ENCODE measurements at places on chromosomes 2 and 18.
A peak's percentile ranks its signal among the peaks of the same experiment; 100 is the strongest.

DNA sequence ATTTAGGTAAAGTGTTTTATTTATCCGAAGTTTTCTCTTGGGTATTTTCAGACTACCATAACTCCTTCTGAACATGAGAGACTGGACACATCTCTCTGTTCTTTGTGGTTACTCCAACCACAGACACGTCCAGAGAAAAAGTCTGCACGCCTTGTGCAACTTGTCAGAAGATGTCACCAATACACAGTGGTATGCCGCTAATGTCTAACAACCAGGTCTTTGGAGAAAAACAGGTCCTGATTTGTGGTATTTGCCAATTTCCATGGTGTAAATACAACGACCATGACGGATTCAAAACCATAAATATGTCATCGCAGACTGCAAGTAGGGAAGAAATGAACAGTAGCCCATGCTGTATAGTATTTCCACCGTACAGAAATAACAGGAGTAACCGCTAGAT, 620.6 kb upstream of the ID2 start:
- no peak for DNase-seq

DNA sequence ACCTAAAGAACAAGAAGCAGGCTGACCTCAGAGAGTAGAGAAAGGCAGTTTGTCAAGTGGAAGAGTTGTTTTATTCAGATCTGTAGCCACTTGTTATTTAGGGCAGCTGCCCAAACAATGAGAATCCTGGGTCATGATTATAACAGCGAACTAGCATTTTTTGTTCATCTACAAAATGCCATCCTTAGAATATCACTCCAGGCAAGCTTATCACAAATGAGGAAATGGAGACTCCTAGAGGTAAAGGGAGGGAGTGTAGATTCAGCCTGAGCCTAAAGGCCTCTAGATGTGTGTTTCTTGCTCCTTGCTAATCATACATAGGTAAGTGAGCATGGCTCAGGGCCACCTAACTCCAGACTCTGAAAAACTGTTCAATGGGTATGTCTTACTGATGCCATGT, 126.1 kb downstream of the HNMT start:
- DNase-seq, result no peak

- DNase-seq, result peak; percentile 46
Measured at GRCh38 chr2:191038241-191038725, 24.3 kb upstream of the STAT1 start.

DNA sequence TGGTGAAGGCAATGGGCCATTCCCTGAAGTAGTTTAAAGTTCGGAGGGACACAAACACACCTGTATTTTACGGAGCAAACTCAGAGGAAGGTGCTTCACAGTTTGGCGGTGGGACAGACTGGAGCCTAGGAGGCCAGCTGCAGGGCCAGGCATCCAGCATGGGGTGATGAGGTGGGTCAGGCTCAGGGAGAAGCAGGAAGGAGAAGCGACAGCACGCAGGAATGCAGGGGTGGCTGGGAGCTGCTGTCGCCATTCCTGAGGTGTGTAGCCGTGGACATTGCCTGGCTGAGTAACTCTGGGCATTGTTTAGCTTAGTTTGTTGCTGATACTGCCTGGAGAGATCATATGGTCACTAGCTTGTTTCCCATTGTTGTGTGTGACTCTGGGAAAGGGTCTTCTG, 35.8 kb upstream of the METTL21A start:
- no peak for DNase-seq

DNA sequence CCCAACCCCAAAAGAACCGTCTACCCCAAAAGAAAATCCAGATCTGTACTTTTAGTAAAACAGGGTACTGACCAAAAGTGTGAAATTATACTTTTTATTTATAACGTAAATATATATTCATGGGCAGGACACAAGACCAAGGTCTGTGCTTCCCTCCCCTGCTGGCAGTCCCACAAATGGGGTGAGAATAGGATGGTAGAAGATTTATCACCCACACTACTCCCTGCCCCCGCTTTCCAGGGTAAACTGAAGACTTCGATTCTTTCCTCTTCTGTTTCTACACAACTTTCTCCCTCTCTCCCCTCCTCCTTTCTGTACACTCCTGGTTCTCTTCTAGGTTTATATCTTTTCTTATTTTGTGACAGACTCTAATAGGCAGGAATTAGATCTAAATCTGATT, 79.7 kb downstream of the MDH1 start:
- DNase-seq, result no peak

DNA sequence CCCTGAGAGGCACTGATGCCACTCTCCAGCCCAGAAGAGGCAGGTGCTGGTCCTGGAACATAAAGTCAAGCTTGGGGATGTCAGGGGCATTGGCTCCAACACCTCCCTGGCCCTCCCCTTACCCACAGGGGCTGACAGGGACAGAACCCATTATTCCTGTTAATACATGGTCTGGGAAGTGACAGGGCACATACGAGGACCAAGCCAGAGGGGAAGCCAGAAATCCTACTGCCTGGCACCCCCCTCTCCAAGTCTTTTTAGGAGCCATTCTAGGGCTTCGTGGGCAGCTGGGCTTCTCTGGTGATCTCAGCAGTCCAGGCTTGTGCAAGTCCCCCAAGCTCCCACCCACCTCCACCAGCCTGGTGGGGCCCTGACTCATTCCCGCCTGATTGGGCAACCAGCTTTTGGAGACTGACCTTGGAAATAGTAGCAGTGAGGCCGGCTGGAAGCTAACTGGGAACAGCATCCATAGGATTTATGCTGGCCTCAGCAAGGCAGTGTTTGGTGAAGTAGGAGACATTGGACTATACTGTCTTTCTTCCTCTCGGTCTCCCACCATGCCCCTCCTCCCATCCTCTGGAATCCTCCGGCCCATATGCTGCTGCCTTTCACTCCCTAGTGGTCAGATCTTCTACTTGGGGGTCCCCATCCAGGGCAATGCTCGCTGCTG, 86.4 kb upstream of the HK2 start:
- no peak for DNase-seq

GRCh38 chr18:79729611-79730010, 50.0 kb downstream of the CTDP1 start:
- DNase-seq, result no peak

DNA sequence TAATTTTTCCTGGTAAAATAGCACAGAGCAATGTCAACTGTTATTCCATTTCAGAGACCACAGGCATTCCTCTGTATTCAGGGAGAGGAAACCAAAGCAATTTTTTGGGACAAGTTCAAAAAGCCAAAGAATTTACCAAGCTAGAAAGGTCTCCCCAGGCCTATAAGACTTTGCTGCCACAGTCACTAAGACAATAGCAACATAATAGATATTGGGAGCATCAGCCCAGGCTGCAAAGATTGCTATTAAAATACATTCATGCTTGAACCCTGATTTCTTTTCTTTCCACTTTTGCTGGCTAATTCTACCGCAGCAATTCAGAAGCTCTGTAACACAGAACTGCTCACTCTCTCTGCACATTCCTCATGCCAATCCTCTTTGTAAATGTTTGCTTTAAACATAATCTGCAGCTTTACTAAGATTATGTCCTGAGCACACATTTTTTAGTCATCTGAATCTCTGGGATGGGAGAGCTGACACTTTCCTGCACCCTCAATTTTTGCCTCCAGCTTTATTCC, 76.3 kb downstream of the CLHC1 start:
- DNase-seq, result no peak

DNA sequence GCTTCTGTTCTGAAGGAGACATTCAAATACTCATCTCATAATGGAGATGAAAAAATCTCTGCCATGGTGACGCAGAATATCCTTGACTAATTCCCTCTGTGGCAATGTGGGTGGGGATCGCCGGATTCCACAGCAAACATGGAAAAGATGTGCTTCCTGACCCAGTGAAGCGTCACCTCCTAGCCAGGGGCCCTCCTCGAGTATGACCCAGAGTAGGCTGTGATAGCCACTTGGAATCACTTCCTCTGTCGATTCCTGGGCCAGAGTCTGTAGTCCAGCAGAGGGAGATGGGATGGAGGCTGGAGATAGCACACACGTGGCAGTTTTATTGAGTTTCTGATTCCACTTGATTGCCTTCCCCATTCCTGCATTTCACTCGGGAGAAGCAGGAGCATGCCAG, 36.8 kb downstream of the DRC1 start:
- no peak for DNase-seq

GRCh38 chr2:144402251-144402650, 117.7 kb downstream of the ZEB2 start:
- DNase-seq, result no peak

- DNase-seq, result no peak
Measured at GRCh38 chr2:16691261-16691660, 25.6 kb upstream of the CYRIA start.

GRCh38 chr2:159084384-159085370, 116.2 kb downstream of the TANC1 start:
- no peak for DNase-seq

DNA sequence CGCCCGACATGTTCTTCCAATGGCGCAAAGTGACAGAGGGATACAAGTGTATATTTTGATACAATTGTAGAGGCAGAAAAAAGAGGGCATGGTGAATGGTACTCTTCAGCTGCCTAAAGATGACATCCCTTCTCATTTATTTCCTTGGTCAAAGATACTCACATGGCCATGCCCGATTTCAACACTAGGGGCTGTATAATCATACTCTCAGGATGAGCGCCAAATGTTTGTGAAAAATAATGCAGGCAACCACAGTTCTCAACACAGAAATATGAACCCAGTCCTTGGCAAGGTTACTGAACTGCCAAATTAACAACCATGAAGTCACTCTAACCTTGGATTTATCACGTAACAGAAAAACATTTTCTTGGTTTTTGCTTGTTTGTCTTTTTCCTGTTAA, 204.4 kb downstream of the CCDC102B start:
- no peak for DNase-seq

DNA sequence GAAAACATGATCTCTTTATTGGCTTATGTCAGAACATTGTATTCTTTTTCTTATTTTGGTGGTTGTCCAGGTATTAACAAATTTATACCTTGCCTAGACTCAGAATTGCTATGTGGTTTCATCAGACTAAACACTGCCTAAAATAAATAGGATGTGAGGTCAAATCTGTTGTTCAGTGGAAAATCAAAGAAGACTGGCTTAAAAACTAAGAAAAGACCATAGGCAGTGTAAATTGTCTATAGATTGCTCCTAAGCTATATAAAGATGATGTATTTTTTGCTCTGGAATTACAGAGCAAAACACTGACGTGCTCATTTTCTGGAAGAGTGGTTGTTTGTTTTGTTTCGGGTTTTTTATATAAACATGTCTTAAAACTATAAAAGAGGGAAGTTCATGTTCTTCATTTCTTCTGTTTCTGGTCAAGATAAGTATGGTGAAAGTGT, 266.0 kb downstream of the ALPK2 start:
- no peak for DNase-seq

GRCh38 chr2:120204022-120204405, 19.2 kb downstream of the TMEM185B start:
- DNase-seq, result no peak

DNA sequence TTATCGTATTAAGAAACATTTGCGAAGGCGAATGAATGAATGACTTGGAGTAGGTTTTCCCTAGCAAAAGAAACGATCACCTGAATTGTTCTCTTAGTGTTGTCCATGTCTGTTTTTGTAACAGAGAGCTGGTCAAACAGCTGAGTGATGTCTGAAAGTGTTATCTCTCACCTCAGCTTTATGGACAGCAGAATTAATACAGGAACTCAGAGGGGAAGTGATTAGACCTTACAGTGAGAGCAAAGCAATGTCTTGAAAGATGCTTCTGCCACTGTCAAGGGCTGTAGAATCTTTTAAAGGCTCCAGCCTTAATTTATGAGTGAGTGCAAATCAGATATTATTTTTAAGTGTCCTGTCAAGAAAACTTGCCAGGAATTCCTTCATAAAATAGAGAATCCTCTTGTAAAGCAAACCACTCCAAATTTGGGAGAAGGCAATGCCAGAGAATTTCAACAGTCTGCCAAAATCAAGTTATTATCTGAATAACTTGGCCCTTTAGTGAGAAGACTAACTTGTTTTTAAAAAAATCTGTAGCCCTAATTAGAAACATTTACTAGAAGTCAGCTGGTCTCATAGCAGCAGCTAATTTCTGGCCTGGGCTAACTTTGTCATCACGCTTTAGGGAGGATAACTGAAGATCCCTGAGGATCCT, 60.7 kb downstream of the CDC42EP3 start:
- DNase-seq, result no peak

DNA sequence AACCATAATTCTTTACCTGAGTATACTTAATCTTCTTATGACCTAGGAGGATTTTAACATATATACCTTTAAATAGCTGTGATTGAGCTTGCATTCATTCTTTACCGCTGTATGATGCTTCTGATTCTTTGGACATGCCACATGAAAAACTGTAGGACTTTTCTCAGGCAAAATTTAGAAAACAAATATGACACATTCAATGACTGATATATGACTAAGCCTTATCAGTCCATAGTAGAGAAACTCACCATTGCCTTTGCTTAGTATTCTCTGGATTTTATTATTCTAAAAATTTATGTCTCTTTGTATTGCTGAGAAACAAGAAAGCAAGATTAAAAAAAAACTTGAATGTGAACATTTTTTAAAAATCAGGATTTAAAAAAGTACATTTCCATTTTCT, 3.7 kb downstream of the FAM171B start:
- no peak for DNase-seq

- no peak for DNase-seq
Measured at GRCh38 chr2:239098288-239098970, 250.5 kb downstream of the TWIST2 start.

GRCh38 chr2:73104933-73105332, 7.8 kb downstream of the RAB11FIP5 start:
- DNase-seq, result no peak

DNA sequence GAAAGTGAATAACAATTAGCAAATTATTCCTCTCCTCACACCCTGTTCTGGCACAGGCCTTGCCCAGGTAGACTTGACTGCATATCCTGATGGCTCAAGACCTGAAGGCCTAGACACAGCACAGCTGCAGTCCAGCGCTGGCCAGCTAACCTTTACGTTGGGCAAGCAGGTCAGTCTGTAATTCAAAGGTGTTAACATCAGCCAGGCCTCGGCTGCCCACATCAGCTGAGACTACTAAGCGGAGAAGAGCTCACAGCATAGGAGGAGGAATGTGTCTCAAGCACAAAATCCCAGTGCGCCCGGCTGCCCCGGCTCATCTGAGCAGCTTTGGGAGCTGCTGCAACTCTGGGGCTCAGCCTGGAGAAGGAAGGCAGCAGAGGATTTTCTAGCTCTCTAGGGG, 33.5 kb upstream of the OTOF start:
- no peak for DNase-seq

- DNase-seq, result no peak
Measured at GRCh38 chr2:54380670-54381069, 75.5 kb upstream of the SPTBN1 start.

GRCh38 chr2:122530814-122531213, 775.4 kb downstream of the TSN start:
- no peak for DNase-seq
